ENCODE measurements at places on chromosomes 1 and 21.

DNA sequence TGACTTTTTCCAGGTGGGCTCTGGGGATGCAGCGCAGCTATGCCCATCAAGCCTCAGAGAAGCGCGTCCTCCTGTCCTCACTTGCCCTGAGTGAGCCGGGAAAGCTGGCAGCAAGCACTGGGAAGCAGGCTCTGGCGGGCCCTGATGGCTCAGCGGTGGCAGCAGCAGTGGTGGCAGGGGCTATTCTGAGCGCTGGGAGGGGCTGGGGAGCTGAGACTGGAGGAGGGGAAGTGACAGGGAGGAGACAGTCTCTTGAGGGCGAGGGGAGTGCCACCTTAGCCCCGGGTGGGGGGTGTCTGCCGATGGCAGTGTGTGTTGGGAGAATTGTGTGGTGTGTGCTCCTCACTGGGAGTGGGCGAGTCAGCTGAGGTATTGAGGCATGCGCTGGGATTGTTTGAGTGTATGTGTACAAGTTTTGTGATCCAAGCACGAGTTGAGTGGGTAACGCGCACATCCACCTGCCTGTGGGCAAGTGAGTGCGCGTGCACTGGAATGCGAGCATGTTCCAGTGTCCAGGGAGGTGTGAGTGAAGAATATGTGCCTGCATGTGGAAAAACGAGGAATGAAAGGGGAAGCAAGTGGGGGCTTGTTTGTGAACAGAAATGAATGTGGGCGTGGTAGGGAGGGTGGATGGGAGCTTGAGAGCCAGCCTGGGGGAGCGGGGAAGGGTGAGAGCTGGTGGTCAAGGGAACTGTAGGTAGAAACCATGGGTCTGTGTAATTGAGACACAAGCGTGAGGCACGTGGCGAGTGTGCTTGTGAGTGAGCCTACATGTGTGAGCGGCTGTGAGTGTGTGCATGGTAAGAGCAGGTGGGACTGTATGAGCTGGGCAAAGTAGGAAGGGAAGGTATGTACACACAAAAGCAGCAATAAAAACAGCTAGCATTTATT, 2.9 kb upstream of the FOXO6 start:
- no peak for DNase-seq

- peak; percentile 31 for DNase-seq
These were observed 296.6 kb downstream of the OMA1 start for GRCh38 chr1:58249737-58250586.

DNA sequence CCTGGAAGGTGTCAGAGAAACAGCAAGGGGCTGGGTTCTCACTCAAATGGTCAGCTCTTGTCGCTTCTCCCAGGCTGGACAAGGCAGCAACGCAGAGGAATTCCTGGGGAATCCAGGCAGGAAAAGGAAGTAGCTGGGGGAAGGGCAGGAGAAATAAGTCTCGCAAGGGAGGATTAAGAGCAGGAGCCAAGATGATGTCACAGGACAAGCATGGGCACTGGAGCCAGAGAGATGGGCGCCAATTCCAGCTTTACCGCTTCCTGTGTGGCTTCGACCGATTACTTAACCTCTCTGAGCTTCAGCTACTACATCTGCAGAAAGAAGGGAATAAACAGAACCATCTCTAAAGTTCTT, 70.5 kb downstream of the SSBP3 start:
- DNase-seq = no peak

GRCh38 chr1:29677028-29678024, 441.0 kb downstream of the PTPRU start:
- no peak for DNase-seq

DNA sequence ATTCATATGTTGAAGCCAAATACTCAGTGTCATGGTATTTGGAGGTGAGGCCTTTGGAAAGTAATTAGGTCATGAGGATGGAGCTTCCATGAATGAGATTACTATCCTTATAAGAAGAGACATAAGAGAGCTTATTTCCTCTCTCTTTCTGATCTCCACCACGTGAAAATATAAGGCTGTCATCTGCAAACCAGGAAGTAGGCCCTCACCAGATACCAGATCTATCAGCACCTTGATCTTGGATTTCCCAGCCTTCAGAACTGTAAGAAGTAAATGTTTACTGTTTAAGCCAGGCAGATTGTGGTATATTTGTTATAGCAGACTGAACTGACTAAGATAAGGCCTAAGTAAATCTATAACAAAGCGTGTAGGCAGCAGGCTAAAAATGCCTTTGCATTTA, 25.3 kb downstream of the RBM11 start:
- DNase-seq = no peak

- no peak for DNase-seq
These were observed 66.5 kb downstream of the PEX14 start for GRCh38 chr1:10541286-10541685.

- no peak for DNase-seq
These were observed 19.4 kb downstream of the PRPF38A start for GRCh38 chr1:52423771-52424170.

GRCh38 chr21:35256468-35256988, 207.4 kb upstream of the RUNX1 start:
- DNase-seq = peak; percentile 95

DNA sequence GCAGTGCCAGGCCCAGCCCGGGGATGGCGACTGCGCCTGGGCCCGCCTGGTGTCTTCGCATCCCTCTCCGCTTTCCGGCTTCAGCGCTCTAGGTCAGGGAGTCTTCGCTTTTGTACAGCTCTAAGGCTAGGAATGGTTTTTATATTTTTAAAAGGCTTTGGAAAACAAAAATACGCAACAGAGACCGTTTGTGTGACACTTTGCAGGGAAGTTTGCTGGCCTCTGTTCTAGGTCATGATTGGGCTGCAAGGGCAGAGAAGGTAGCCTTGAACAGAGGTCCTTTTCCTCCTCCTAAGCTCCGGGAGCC, 719 bp downstream of the SOD1 start:
- DNase-seq = peak; percentile 20

DNA sequence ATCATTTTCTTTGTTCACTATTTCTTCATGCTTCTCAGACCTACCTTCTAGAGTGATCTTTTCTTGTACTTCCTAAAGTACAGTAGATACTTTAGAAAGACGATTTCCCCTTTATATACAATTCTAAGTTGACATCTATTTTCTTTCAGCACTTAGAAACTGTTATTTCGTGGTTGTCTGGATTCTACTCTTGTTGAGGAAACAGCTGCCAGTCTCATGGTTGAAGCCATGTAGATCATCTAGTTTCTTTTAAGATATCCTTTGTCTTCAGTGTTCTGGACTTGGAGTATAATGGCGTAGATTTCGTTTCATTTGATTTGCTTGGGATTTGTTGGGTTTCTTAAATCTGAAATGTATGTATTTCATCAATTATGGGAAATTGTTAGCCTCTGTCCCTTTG, 67.6 kb downstream of the PKN2 start:
- no peak for DNase-seq

DNA sequence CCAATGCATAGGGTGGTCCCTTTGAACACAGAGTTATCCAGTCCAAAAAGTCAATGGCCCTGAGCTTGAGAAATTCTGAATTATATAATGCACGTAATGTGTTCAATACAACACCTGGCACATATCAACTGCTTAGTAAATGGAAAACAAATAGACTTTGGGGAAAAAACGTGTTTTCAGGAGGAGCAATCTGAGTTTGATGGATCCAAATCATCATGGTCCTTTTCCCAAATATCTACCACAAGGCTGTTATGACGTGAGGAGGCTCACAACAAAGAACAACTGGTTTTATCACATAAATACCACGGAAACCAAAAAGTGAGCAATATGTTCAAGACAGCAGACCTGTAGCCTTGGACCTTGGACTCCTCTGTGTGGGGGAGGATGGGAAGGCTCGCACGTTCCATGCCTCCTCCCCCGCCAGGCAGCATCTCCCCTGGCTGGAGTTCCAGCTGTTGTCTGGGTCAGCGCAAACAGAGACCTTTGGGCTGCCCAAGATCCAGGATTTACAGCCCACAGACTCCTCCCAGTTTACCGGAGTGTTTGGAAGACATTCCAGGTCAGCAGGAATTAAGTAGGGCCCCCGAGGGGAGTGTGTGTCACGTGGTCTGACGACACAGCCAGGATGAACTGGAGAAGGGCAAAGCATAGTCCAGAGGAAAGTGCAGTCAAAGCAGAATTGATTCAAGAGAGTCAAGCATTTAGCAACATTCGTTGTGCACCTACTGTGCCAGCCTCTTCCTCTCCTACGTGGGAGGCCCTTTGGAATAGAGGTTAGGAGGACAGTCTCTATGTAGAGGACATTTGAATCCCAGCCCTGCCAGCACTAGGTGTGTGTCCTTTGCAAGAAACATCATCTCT, 32.2 kb upstream of the MED18 start:
- DNase-seq = no peak

DNA sequence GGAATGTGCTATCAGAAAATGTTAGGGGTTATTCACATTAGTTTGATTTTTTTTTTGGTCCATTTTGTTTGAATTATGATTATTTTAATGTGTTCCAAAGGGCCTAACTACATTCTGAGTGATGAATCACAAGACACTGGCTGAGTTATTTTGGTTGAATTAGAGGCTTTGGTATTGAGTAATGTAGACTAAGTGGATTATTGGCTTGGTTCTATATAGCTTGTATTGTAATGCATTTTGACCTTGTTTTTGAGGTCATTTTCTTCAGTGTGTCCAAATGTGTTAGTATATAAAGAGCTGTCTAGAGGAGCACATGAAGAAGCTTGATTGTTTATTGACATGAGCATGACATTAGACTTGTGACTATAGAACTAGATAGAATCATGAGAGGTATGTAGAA, 3.4 kb downstream of the ZNF326 start:
- no peak for DNase-seq

GRCh38 chr1:113057006-113057405, 16.0 kb upstream of the LRIG2 start:
- no peak for DNase-seq

- no peak for DNase-seq
These were observed 17.7 kb downstream of the IRF2BP2 start for GRCh38 chr1:234592240-234592639.

DNA sequence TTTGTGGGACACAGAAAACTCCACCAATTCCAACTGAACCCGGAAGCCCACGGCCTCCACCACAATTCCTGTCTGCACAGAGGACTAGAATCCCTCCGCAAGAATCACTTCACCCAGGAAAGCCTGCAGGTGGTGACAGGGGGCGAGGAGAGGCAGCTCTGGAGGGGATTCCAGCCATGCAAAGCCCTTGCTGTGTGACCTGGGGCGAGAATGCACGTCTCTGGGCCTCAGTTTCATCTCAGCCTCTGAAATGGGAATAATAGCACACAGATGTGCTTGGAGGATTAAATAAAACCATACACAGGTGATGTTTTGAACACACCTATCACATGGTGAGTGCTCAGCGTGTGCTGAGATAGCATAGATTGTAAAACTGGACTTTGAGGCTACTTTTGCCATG, 14.1 kb downstream of the FBXO2 start:
- no peak for DNase-seq

- no peak for DNase-seq
These were observed 44.8 kb downstream of the OLFML3 start for GRCh38 chr1:114024049-114024448.

DNA sequence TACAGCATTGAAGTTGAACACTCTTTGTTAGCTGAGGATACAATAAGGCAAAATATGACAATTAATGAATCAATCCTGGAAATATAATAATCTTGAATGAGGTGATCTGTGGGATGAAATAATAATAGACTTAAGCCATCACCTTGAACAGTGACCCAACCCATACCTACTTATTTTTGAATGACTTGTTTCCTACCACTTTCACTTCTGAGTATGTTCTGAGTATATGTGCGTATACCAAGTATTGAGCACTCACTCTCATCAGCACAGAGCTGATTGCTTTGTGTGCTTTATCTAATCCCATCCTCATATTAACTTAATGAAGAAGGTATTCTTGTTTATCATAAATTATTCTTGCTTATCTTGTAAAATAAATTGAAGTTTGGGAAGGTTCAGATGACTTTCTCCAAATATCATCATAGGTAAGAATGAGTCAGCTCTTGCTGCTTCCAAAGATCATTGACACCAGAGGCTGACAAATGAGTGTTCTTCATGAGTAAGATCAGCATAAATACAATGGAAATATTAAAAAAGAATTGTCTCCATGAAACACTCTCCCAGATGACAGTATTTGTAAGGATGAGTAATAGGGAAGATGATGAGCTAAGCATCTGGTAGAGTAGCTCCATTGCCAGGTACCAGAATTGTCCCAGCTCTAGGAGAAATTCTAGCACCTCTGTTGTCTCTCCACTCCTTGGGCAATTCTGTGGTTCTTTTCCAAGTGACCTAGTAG, 198.1 kb upstream of the KIAA0040 start:
- no peak for DNase-seq

- DNase-seq = no peak
These were observed 53.4 kb downstream of the TOMM20 start for GRCh38 chr1:235075048-235075776.

- DNase-seq = no peak
These were observed 3.5 kb downstream of the HSPG2 start for GRCh38 chr1:21933397-21934248.

DNA sequence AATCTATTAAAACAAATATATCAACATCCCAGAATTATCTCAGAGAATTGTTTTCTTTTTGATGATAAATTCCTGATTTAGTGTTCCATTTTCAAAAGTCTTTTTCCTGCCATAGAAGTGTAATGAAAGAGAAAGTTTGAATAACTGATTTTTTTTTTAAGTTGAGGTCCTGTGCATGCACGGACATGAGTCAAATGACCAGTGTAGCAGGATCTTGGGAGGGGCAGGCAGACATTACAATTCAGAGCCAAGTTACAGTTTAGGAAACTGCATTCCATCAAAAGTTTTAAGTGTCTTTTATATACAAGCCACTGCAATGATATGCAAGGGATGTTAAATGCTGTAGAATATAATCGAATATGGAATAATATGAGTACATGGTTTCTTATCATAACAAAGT, 227.5 kb downstream of the HMCN1 start:
- no peak for DNase-seq

- no peak for DNase-seq
These were observed 5.8 kb upstream of the SLC44A5 start for GRCh38 chr1:75616436-75617433.

GRCh38 chr1:155910621-155911121, 478 bp downstream of the RIT1 start:
- DNase-seq = peak; percentile 52

- DNase-seq = no peak
These were observed 123.2 kb downstream of the PTPRC start for GRCh38 chr1:198761859-198762616.

DNA sequence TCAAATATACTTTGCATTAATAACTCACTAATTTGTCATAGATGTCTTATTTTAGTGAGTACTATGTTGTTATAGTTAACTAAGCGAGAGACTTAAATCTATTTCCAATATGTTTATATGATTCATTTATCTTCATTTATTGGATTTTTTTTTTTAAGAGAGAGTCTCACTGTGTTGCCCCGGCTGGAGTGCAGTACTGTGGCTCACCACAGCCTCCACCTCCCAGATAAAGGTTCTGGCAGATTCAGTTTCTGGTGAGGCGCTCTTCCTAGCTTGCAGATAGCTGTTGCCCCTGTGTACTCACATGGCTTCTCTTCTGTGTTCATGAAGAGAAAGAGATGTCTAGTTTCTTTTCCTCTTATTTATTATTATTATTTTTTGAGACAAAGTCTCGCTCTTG, 43.9 kb downstream of the SNRPE start:
- no peak for DNase-seq
